ENCODE measurements at places on chromosomes 13 and 19.

- DNase-seq, result no peak
These were observed 4.7 kb upstream of the MYBPC2 start for GRCh38 chr19:50427997-50428425.

DNA sequence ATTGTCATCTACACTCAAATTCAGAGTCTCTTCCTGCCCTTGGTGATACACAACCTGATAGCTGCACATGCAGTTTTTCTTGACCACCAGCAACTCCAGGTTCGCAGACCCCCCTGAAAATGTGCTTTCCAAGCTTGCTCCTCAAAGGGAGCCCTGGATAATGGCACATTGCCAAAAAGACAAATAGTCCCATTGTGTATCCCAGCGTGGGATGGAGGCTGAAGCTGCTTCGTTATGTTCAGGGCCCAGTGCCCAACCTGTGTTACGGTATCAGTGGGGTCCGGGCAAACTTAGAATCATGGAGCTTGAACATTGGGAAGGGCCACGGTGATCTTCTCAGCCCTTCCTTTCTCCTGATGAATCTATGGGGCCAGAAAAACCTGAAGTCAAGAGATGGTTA lies 173.0 kb downstream of the TEX29 start:
- no peak for DNase-seq

DNA sequence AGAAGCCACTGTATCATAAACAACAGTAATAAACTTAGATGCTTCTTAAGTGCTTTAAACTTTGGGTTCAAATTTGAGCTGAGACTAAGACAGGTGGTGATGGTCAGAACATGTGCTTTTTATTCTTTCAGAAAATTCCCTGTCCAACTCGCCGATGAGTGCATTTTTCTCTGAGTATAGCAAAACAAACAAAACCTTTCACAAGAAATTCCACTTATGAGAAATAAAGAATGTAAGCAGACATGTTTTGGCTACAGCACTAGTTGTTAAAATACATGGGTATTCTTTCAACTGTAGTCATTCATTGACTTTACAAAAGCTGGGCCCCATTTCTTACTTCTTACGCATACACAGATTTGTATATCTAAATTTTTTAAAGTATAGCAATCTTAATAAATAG lies 125.6 kb downstream of the SPRY2 start:
- DNase-seq, result no peak

DNA sequence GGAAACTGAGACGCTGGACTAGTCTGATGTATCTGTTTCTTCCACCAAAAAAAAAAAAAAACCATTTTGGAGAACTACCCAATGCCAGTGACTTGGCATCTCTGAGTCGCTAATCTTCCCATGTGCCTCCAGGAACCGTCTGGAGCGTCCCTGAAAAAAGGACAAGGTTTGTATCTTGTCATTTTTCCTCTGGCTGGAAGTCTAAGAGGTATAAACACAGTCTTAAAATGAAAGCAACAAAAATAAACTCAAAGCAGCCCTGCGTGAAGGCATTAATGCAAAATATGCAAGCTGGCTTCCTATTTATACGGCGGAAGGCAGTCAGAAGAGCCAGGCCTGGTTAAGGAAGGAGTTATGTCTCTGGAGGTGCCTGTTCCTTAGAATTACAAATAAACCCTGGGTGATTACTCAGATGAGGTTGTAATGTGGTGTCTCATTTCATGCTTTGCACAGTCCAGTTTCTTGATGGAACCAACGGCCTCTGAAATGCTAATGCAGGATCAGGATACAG lies 20.3 kb downstream of the ACTN4 start:
- no peak for DNase-seq

DNA sequence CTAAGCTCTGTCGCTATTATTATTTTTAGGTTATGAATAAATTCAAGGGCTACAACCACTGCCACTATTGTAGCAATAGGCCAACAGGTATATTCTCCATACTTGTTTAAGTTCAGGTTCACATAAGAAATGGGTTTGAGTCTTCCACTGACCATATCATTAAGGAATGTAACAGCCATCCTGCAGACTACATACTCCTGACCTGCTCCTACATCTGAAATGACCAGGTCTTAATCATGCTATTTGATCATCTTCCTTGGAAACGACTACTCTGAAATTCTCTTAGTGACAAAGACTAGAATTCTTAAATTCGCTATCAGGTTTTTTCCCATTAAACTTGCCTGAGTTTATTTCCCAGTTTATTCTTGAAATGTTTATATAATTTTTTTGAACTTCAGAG lies 66.8 kb downstream of the IPO5 start:
- no peak for DNase-seq

DNA sequence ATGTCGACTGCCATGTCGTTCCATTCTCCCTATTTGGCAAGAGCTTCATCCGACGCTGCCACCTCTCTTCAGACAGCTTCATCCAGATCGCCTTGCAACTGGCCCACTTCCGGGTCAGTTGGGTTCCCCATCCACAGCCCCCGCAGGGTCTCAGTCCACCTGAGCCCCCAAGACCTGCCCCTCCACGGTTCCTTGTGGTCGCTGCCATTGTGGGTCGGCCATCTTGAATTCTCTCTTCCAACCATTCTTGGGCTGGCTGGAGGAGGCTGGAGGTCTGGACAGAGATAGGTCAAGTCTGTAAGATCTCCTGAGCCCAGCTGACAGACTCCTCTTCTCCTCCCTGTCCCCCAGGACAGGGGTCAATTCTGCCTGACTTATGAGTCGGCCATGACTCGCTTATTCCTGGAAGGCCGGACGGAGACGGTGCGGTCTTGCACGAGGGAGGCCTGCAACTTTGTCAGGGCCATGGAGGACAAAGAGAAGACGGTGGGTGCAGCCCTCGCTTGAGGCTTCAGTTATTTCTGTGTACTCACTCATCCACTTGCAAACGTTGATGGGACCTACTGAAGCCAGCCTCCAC lies 19.5 kb downstream of the CPT1C start:
- no peak for DNase-seq

DNA sequence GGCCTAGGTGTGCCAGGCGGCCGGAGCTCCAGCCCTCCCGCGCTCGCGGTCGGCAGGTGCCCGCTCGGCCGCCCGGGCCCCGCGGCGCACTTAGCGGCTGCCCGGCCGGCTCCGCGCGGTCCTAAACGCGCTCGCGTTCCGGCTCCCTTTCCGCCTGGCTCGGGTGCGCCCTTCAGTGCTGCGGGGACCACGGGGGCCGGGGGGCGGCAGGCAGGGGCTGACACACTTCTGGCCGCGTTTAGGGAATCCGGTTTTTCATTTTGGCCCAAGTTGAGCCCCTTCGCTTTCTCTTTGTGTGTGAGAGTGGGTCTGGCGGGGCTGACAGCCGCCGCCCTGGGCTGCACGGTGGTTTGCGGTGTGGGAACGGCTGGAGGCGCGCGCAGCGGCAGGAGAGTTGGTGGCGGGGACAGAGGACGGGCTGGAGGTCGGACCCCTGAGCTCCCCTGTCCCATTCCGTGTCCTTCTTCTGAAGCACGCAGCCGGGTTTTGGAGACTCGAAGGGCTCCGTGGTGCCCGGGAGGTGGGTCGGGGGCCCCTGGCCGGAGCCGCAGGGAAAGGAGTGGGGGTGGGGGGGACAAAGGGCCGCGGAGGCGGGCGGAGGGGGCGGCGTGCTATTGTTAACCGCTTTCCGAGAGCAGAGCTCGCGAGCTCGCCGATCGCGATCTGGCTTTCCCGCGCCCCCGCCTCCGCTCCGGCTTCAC lies 3.1 kb downstream of the FGF9 start:
- no peak for DNase-seq

- DNase-seq, result no peak
These were observed 64.5 kb downstream of the CEBPG start for GRCh38 chr19:33437821-33438671.

- DNase-seq, result no peak
These were observed 143.3 kb downstream of the DCLK1 start for GRCh38 chr13:35987572-35988513.

DNA sequence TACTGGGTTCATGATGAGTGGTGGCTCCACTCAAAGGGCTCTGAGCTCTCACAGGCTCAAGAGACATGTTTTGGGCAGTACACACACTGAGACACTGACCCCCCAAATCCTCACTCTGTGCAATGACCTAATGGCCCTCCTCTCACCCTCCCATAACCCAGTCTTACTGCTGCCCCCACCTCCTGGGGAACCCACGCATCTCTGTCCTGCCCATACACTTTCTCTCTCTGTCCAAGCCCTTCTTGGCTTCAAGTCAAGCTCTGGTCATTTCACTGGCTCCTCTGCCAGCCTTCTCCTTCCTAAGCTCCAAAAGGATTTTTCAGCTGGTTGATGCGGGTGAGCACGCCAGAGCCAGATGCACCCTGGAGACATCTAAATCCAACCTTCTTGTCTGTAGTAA lies 187.9 kb upstream of the TSHZ3 start:
- DNase-seq, result no peak

DNA sequence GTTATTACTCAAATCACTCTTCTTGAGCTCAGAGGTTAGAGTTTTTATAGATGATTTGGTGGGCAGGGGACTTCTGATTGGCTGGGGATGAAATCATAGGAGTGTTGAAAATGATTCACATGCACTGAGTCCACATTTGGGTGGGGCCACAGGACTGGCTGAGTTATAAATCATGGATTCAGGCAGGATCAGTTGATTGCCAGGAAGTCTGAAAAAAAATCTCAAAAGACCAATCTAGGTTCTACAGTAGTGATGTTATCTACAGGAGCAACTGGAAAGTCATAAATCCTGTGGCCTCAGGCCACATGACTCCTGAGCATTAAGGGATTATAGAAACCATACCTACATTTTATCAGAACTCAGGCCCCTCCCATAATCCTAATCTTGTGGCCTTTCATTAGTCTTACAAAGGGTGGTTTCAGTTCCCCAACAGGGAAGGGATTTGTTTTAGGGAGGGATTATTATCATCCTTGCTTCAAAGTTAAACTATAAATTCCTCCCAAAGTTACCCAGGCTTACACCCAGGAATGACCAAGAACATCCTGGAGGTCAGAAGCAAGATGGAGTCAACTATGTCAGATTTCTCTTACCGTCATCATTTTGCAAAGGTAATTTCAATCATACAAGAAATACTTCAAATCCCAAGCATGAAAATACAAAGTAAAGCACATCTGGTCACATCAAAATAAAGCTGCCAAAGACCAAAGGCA lies 5.6 kb upstream of the CCDC70 start:
- DNase-seq, result no peak

DNA sequence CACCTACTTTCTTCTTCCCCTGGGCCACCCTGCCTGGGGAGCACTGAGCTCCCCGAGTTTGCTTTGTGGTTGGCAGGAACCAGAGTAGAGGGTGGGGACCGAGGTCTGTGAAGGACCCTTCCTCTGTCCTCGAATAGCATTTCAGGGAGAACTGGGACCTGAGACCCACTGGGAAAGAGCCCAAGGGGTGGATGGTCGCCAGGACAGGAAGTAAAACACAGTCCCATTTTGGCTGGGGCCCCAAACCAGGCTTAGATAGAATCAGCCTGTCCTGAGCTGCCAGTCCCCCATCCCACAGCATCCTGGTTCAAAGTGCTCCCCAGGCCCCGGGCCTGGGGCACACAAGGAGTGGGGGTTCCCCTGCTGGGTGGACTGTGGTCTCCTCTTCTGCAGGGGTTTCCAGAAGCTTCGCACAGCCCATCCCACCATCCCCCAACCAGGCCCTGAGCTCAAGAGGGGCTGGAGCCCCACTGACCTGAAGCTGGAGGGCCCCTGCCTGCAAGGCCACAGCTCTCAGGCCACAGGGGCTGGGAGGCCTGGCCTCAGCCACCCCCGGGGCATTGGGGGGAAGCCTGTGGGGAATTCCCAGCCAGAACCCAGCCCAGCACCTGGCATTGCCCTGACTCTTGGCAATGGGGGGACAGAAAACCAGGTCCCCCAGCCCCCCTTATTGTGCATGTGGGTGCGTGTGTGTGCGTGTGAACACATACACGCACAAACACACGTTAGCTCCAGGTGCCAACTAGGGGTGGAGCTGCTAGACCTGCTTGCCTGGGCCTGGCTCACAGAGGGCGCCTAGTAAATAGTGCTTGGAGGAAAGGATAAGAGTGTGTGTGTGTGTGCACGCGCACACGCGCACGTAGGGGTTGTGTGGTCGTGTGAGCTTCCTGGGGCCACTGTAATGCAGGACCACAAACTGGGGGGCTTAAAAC lies 995 bp upstream of the MKNK2 start:
- no peak for DNase-seq

DNA sequence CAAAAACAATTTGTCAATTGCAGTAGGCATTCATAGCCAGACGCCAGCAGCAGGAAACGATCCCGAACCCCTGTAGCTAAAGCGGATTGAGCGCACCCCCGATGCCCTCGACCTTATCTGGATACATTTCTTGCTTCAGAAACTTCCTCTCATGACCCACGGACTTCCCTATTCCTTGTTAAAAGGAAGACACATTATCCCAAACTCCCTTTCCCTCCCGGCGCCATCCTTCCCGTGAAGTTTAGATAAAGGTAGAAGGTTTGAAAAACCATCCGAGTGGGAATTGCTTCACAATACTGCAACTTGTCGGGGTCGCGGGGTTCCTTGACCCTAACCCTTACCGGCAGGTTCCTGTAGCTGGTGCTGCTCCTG lies 977 bp downstream of the PCDH20 start:
- no peak for DNase-seq

- no peak for DNase-seq
These were observed 129.7 kb downstream of the KDM4B start for GRCh38 chr19:5098646-5099045.

GRCh38 chr13:112917737-112918136 lies 51.3 kb upstream of the MCF2L start:
- DNase-seq, result no peak

DNA sequence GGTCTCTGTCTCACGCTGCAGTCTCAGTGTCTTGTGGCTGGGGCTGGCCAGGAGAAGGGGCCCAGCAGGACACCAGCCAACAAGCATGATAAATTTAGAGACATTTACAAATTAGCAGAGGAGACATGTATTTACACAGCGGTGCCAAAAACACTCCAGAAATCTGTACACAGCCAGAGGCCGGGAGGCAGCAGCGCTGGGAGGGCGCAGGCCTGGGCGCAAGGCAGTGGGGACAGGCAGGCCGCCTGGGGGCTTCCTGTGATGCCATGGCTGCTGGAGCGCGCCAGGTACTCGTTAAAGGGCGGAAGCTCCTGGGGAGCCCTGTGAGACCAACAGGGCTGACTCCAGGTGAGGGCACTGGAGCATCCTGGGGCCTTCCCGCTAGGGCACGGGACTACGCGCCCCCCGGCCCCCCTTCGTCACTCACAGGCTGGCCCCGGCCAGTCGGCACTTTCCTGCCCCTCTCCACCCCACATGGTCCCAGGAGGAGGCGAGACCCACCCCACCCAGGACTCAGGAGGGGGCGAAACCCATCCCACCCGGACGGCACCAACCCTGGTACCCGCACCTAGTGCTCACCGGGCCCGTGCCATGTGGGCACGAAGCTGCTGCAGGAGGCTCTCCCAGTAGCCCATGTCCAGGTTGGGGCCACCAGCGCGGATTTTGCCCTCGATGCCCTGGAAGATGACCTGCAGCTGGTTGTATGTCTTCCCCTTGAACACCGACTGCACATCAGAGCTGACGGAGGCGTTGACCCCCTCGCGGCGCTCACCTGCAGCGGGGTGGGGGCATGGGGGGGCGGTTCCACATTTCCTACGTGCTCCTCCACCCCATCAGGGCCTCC lies 7.4 kb upstream of the TBXA2R start:
- DNase-seq, result no peak

Measured in stimulated activated CD8-positive, alpha-beta memory T cell treated with anti-CD3 and anti-CD28 coated beads, Interleukin-7, amount 100 ng/mL, for 1 hour (primary cell).